ENCODE measurements at places on chromosomes 6 and 20.

GRCh38 chr20:10665027-10665561 is 8.7 kb downstream of the JAG1 start:
- DNase-seq: no peak

GRCh38 chr6:116170358-116171057 is 44.6 kb upstream of the COL10A1 start:
- no peak for DNase-seq

- no peak for DNase-seq
Measured at GRCh38 chr6:51241376-51241775, 422.7 kb downstream of the TFAP2B start.

DNA sequence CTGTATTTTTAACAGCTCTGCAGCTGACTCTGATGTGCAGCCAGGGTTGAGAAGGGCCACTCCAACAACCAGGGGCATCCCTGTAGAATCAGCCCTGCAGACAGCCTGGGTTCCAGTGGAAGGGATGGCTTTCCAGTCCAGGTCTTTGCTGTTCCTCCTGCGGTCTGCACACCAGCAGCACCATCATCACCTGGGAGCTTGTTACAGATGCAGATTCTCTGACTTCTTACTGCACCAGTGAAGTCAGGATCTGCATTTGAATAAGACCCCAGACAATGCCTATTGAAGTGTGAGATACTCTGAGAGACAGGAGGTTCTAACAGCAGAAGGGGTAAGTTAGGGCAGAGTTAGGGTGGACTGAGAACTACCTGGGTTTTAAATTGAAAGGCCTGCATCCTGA is 151.3 kb downstream of the F13A1 start:
- no peak for DNase-seq

- DNase-seq: no peak
Measured at GRCh38 chr20:60700728-60701127, 551.3 kb upstream of the CDH4 start.

- no peak for DNase-seq
Measured at GRCh38 chr20:1015181-1015580, 13.1 kb upstream of the RSPO4 start.

- no peak for DNase-seq
Measured at GRCh38 chr6:27139756-27140579, 107.5 kb upstream of the PRSS16 start.

All from COR-L47 (cell line).